ENCODE measurements at places on chromosomes 16 and 17.

GRCh38 chr16:26363581-26363980 is 671.8 kb downstream of the HS3ST4 start:
- no peak for DNase-seq

DNA sequence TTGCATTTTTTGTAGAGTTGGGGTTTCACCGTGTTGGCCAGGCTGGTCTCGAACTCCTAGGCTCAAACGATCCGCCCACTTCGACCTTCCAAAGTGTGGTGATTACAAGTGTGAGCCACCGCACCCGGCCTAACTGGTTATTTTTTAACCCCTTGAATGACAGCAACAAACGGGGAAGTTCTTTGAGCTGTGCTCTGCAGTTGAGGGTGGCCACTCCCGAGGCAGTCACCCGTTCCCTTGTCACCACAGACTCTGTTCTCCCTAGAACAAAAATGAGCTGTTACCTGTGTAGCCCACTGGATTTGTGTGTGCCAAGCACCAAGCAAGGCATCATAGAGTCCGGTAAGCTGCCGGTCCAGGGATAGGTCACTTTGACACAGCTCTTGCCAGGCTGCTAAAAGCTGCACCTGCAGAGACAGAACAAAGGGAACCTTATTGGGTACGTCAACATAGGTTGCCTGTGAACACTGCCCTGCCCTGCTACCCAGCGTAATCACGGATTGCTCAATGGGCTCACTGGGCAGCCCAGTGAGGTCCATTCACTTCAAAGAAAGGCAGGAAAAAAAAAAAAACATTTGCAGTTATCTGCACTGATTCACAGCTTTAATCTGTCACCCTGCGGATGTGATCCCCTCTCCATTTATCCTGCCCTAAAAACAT is 19.6 kb downstream of the COG7 start:
- no peak for DNase-seq

DNA sequence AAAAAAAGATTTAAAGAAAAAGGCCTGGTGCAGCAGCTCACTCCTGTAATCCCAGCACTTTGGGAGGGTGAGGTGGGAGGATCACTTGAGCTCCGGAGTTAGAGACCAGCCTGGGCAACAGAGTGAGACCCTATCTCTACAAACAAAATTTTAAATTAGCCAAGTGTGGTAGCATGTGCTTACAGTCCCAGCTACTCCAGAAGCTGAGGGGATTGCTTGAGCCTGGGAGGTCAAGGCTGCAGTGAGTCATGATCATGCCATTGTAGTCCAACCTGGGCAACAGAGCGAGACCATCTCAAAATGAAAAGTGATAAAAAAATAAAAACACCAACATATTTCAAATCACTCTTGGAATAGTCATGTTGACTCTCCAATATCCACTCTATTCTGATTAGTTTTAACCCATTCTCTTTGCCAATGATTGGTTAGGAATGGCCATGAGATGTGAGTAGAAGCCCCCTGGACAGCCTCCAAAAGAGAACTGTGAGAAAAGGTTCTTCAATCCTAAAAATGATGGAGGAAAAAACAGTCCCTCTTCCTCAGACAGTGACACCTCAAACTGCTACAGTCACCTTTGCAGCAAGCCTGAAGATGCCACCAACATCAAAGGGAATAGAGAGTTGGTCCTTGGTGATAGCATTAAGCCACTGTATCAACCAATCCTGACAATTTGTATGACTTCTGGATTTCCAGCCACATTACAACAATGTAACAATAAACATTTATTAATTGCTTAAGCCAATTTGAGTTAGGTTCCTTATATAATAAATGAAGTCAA is 2.9 kb upstream of the KANSL1 start:
- DNase-seq, result peak; percentile 30

DNA sequence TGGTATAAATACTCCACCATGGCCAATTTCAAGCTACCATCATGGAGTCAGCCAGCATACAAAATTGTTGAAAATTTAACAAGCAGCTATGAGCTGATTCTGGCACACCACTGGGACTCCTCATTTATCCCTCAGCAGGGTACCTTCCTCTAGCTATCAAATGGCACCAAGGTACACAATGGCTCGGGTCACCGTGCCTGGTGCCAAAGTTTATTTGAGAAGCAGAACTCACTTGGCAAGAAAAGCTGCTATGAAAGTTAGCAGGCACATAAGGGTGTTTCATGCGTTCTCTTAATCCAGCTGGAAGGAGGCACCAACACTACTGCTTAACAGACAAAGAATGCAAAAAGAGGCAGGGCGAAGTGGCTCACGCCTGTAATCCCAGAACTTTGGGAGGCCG is 51.6 kb downstream of the IKZF3 start:
- no peak for DNase-seq

- no peak for DNase-seq
Measured at GRCh38 chr17:18262111-18262510, 1.6 kb downstream of the MIEF2 start.

DNA sequence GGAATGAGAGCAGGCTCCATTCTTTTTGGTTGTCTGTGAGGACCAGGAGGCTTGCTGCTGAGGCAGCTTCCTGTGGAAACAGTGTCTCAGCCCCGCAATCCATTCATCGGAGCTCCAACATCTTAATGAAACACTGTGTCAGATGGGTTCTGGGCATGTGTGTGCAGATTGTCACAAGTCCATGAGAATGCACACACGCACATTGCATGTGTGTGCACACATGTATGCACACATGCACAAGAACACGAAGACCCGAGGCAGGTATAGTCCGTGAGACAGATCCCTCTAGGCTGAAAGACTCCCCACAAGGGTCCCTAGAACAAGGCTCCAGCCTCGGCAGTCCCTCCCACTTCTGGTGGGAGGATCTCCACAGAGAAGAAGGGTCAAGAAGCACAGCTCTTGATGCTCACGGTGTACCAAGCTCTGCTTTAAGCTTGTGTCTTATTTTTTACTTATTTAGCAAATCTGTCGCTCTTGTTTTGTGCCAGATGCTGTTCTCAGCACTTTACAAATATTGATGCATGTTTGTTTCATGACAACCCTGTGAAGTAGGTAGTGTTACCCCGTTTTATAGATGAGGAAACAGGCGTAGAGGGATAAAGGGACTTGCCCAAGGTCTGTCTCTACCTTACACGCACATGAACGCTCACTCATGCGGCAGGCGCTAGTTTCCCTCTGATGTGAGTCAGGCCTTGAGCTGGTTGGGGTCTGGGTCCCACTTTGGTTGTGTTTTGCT is 213.1 kb downstream of the SEC14L1 start:
- DNase-seq, result no peak

GRCh38 chr17:17414341-17414805 is 62.4 kb upstream of the MED9 start:
- peak; percentile 65 for DNase-seq

- DNase-seq, result peak; percentile 44
Measured at GRCh38 chr17:60107526-60108257, 29.0 kb upstream of the HEATR6 start.

- no peak for DNase-seq
Measured at GRCh38 chr17:72349491-72349995, 228.7 kb downstream of the SOX9 start.

DNA sequence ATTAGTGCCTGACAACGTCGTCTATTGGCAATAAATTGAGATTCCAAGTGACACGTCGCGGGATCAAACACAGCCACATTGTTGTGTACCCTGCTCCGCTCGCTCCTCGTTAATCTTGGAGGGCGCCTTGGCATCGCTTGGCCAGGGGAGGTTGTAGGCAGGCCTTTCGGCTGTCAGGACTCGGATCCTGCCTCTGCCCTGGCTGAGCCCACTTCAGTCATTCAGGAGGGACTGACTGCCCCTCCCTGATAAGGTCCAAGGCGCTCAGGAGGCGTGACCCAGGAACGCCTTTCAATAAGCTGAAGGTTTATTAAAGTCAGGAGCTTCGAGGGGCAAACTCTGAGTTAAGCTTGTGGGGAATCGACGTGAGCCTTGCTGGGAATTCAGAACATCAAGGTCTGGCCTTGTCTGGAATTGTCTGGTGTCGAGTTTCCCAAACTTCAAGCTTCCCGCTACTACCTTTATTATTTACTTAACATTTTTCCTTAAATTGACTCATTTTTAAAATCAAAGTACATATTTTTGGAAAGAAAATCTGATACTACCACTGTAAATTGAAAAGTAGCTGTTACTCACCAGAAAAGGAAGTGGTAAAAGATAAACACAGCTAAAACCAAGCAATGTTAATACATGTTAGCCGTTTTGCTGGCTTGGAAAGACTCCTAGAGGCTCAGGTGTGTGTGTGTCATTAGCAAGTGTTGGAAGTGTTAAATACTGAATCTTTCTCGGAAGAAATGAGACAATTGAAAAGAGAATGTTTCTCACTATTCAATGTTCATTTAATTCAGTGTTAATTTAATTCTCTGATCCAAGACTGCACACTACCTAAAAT is 5.3 kb upstream of the IRX3 start:
- no peak for DNase-seq

DNA sequence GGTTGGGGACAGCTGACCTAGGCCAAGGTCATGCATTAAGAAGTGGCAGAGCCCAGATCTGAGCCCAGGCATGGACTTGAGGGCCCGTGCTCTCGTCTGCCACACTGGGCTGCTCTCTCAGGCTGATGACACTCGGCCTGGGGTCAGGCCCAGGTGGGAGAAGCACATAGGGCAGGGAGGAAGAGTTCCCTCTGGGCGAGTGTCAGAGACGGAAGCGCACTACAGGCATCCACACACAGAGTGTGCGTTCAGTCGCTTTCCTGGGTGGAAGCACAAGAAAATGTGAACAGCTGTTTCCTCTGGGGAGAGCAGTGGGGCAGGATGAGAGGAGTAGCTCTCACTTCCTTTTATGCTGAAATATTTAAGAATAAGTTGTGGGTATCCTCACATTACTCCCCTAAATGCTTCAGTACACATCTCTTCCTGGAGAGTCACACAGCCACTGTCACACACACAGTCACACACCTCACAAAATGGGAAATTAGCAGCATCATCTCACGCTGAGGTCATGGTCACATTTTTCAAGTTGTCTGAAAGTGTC is 59.7 kb downstream of the B9D1 start:
- DNase-seq, result no peak

- DNase-seq, result no peak
Measured at GRCh38 chr16:80608946-80609345, 68.2 kb downstream of the DYNLRB2 start.

DNA sequence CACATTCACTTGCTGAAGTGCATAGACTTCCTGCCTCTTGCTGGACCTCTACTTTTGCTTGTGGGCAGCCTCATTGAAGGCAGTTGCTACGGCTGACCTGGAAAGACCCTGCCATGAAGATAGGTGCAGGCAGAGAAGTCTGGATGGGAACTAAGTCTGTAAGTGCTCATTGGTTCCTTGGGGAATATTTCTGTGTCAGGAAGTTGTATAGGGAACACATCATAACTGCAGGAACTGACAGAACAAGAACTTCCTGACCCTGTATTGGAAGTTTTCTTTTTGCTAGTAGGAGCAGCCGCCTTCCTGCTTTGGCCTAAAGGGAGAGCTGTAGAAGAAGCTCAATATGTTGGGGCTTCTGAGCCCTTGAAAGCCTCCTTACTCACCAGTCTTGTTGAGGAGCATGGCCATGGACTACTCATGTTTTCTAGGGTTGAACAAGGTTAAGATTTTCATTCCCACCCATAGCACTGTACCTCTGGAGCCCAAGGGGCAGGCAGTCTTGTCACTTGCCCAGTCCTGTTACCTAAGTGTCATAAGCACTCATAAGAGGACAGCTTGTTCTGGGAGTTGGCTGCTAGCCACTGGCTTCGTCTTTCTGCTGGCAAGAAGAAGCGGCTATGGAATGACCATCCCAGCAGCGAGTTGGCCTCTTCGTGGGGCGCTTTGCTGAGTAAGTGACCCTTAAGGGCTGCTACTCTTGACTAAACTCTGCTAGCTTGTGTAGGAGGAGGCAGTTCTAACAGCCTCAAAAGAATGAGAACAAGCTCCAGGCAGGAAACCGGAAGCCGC is 7.2 kb downstream of the UBFD1 start:
- DNase-seq, result peak; percentile 3

DNA sequence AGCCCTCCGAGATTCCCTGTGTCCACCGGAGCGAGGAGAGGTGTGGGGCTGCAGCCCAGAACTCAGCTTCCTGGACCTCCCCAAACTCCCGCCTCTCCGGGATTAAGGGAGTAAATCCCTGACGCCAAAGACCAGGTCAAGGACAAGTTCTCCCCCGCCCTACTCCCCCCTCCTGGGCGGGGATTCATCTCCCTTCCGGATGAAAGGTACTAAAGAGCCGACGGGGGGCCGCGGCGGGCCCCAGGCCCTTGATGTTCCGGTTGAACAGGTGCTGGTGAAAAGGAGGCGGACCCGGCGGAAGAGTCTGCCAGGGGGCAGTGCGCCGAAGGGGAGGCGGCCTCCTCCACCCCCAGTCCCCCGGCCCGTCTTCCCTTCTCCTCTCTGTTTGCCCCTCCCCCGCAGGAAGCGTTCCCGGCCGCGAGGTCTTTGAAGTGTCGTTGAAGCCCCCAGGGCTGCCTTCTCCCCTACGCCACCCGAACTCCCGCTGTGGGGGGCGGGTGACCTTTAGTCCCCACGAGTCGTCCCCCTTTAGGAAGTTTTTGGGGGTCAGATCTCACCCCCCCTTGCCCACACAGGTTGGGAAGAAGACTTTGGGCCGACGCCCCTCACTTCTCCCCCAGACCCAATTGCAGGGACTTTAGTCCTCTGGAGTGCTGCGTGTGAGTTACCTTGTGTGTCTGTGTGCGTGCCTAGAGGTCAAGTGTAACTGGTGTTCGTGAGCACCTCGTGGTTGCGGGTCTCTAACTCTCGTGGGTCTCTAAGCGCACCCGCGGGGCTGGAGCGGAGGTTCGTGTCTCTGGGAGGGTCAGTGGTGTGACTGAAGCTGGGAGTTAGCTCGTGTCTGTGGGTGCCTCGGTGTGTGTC is 1.1 kb upstream of the MLLT6 start:
- DNase-seq, result peak; percentile 29

DNA sequence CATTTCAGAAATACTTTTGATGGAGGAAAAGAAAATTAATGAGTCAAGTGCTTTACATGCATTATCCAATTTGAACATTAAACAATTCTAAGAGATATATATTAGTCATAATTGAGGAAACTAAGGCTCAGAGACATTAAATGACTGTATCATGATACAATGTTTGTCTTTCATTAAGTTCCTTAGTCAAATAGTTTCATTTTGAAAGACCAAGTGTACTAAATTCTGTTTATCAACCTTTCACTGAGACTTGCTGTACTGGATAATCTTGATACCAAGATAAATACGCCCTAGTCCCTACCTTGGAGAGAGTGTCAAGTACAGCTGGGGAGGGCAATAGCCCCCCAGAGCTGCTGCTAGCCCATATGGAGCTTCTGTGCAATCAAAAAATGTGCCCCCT is 24.2 kb downstream of the TOM1L2 start:
- DNase-seq, result no peak

- no peak for DNase-seq
Measured at GRCh38 chr17:64110379-64111152, 19.4 kb downstream of the ERN1 start.

- DNase-seq, result peak; percentile 85
Measured at GRCh38 chr16:51538707-51539498, 387.8 kb upstream of the SALL1 start.
